ENCODE measurements at places on chromosomes 7 and 10.

DNA sequence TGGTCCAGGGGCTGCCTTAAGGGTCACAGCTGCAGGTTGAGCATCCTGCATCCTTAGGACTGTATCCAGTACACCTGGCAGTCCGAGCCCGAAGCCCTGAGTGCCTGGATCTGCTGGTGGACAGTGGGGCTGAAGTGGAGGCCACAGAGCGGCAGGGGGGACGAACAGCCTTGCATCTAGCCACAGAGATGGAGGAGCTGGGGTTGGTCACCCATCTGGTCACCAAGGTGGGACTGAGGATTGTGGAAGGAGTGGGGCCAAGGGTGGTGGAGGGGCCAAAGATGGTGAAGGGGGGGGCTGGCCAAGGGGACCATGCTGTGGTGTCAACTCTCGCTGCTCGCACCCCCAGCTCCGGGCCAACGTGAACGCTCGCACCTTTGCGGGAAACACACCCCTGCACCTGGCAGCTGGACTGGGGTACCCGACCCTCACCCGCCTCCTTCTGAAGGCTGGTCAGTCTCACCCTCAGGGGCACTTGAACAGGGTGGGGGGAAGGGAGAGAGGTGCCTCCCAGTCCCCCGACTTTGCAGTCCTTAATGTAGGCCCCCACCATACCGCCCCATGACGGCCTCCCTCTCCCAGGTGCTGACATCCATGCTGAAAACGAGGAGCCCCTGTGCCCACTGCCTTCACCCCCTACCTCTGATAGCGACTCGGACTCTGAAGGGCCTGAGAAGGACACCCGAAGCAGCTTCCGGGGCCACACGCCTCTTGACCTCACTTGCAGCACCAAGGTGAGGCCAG, 5.3 kb downstream of the NFKB2 start:
- H3K36me3 ChIP-seq, result peaks cover 77% of the 10 kb centered on the region
- peak overlapping the region; percentile 82 for H3K27ac ChIP-seq
- no peaks in the 10 kb centered on the region for H3K27me3 ChIP-seq
- peaks cover 39% of the 10 kb centered on the region for H3K4me1 ChIP-seq
- H3K4me3 ChIP-seq, result peak overlapping the region; percentile 48

GRCh38 chr7:5420881-5421713, 2.5 kb downstream of the TNRC18 start:
- H3K27ac ChIP-seq, result peak overlapping the region; percentile 89
- H3K4me3 ChIP-seq, result peak overlapping the region; percentile 82
- no peak for DNase-seq

- peaks cover 9% of the 10 kb centered on the region for H3K4me1 ChIP-seq
- peaks cover 6% of the 10 kb centered on the region for H3K36me3 ChIP-seq
- H3K4me3 ChIP-seq, result no peak overlapping the region
- no peak for DNase-seq
- no peak overlapping the region for H3K27ac ChIP-seq
Measured at GRCh38 chr10:98331885-98332284, 63.9 kb upstream of the LOXL4 start.

DNA sequence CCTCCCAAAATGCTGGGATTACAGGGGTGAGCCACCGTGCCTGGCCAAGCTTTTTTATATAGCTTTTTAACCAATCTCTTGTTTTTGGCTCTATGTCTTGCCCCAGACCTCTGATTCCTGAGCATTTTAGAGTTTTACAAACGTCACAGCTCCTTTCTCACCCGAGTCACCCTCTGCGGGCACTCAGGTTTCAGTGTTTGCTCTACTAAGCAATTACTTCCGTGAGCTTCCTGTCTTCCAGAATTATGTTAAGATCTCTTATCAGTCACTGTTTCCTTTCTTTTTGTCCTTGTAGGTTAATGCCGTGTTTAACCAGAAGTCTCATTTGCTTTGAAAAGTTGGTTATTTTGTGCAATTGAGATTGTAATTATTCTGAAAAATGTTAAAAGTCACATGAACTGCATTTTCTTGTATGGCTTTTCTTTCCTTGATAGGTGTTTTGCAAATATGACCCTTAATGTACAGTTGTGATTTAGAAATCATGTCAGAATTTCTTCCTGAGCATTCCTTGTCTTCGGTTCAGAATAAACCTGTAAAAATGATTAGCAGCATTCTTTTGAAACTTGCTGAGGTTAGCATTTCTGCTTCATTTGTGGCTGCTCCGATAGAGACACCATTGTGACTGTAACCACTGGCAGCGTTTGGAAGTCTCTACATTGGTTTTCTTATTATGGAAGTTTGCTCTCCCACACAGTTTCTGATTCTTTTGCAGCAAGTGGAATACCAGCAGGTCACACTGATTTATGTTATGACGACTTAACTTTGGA, 4.5 kb upstream of the HKDC1 start:
- H3K27me3 ChIP-seq, result peaks cover 8% of the 10 kb centered on the region
- H3K4me1 ChIP-seq, result peaks cover 13% of the 10 kb centered on the region
- H3K4me3 ChIP-seq, result no peak overlapping the region
- H3K27ac ChIP-seq, result no peak overlapping the region
- DNase-seq, result no peak
- no peaks in the 10 kb centered on the region for H3K36me3 ChIP-seq
